ENCODE measurements at places on chromosomes 12 and 14.

DNA sequence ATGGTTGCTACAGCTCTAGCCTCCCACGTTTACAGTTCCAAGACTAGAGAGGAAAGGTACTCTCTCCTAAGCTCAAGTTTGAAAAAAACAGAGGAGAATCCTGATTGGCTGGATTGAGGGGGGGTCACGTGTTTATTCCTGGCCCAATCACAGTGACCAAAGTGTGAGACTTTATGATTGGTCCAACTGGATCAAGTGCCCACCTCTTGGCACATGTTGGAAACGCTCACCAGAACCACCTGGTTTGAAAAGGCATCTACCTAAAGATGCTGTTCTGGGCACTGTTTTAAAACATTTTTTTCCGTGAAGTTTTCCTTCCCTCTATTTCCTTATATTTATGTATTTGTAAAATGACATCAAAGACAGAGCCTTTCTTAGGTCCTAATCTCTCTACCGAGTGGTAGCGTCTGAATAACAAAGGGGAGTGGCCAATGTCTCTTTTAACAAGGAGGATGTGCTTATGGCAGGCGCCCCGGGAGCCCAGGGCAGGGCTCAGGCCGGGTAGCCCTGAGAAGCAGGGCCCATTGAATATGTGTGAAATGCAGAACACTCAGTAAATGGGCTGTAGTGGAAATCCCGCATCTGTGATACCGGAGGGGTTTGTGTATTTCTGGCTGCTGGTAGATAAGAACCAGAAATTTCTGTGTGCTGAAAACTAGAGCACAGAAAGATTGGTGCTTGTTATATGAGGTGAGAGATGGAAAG, 146.2 kb downstream of the ATP23 start:
- DNase-seq: no peak

DNA sequence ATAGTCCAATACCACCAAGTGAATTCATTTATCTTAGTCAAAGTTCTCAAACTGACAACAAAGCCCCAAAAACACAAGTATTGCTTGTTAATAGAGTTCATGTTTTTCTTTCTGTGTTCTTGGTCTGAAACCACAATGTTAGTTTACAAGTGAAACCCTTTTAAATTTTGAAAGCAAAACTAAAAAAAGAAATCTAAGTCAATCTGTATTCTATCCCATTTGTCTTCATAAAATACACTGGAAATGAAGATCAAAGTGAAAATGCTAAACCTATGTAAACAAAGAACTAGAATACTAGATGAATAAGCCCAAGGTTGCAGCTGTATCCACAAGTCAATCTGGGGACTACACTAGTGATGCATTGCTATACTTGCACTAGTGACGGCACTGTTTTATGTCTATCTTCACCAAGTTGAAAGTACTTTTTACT, 10.4 kb downstream of the MAP4K5 start:
- no peak for DNase-seq

DNA sequence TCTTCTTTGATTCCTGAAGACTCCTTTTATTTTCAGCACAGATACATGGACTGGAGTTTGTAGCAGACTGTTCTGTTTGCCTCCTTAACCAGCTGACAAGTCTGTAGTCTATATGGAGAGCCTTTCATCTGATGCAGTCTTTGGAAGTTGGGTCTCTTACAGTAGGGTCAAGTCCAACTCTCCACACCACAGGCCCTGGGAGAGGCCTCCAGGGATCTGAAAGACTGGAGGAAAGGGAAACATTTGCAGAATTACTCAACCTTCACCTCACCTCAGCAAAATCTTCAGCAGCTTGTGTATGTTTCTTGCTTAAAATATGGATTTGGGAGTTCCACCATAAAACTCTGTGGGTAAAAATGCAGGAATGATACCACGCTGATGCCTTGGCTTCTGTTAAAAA, 188.4 kb downstream of the MSRB3 start:
- no peak for DNase-seq

- DNase-seq: no peak
Measured at GRCh38 chr14:92747701-92748258, 647 bp downstream of the LGMN start.

DNA sequence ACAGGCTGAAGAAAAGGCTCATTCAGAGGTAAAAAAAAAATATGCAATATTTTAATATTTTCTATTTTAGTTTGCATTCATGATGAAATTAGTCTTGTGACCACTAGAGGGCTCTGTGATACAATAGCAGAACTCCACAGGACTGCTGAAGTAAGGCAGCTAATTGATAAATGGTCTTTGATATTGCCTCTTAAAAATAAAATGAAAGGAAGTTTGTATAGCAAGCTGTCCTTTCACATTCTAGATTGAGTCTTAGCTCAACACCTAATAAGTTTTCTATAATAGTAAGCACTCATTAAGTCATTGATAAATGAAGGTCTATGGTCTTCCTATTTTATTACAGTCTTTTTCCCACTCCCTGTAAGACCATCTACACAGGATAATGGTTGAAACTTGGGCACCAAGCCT, 315.7 kb downstream of the NAV3 start:
- DNase-seq: peak; percentile 74

DNA sequence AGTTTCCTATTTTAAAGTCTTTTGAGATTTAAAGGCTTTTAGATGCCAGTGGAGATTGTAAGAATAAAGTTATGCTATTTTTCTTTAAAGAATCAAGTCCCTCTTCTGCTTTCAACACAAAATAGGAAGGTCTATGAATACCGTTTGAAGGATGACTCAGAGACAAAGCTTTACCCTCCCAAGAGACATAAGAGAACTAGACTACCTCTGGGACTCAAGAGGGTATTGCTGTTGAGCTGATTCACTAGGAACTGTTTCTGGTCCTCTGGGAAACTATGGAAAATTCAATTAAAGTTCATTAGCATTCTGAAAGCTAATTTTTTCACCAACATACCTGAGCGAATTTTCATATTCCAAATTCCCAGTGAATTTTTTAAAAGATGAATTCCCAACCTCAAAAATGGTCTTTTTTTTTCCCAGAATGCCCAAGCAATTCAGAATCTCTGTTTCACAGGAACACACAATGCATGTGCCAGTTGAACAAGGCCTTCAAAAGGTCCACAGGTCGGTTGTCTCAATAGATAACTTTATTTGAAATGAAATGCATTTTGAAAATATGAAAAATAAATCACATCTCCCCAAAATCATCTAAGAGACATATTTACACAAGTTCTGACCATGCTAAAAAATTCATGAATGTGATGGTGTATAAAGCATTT, 6.5 kb downstream of the PHLDA1 start:
- no peak for DNase-seq

DNA sequence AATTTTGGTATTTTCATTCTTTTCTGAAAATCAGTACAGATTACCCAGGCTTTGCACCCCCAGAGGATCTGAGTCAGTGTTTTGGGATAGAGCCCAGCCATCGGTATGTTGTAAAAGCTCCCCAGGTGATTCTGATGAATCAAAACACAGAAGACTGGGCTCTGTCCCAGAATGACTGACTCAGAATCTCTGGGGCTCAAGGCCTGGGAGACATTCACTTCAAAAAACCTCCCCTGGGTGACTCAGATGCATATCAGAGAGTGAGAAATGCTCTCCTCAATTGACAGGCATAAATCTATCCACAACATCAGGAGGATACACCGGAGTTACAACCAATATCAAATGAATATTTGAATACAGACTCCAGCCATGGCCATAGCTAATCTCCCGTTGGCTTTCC, 32.6 kb downstream of the SLC35F4 start:
- no peak for DNase-seq

GRCh38 chr14:75979648-75980565, 1.9 kb downstream of the TGFB3 start:
- no peak for DNase-seq

DNA sequence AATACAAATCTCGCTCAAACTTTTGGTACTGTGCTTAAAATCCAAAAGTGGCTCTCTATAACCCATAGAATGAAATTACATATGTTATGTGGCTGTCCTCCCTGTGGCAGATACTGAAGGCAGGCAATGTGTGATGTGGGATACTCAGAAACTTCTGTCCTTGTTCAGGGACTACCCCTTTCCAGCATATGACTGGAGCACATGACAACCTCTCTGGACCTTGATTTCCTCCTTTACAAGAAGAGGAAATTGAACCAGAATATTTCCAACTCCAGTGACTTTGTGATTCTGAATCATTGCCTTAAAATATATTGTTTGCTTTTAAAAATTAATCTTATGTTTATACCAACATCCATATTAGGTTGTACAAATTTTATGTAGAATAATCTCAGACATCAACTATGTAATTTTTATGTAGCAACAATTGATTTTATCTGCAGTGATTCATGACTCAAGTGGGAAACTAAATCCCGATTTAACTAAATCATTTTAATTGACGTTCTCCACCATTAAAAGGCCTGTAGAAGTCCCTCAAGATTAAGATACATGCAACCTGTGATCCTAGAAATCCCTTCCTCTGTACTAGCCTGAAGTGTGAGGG, 162.4 kb downstream of the AKAP6 start:
- no peak for DNase-seq

DNA sequence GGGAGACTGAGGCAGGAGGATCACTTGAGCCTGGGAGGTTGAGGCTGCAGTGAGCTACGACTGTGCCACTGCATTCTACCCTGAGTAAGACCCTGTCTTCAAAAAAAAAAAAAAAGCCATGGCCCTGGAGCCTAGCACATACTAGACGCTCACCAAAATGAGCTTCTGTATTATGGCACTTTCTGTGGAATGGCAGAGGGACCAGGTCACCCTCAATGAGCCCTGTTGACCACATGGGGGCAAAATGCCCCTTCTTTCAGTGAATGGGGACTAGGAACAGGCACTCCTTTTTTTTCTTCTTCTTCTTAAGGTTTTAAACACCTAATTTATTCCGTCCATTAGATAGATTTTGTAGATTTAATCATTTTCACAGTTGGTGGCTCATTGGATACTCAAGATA, 50.5 kb downstream of the FAM222A start:
- no peak for DNase-seq

DNA sequence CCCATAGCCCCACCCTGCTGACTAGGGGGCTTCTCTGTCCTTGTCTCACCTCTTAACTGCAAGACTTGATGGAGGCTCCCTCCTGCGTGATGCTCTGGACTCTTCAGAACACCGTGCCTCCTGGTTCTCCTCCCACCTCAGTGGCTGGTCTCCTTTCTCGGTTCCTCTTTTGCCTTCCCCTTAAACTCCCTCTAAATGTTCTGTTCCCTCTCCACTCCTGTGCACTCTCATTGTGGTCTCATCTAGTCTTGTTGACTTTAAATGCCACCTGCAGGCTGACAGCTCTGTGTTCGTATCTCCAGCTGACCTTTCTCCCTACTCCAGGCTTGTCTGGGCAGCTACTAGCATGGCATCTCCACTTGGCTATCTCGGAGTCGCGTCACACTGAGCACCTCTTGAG, 28.3 kb downstream of the DYNC1H1 start:
- no peak for DNase-seq

DNA sequence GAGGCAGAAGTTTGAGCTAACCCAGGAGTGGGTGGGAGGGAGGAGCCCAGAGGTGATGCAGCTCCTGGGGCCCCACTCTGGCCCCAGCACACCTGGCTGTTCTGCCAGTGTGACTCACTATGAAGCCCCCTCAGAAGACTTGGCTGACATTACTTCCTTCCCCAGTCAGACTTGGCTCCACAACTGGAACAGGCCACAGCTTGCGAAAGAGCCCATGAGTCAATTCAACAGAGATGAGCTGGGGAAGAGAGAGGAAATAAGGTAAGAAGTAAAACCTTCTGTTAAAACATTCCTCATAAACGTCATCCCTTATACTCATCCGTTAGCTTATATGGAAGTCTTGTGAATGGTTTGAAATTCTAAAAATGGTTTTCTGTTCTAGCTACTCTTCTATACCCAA, 245.9 kb downstream of the ADAMTS20 start:
- no peak for DNase-seq

DNA sequence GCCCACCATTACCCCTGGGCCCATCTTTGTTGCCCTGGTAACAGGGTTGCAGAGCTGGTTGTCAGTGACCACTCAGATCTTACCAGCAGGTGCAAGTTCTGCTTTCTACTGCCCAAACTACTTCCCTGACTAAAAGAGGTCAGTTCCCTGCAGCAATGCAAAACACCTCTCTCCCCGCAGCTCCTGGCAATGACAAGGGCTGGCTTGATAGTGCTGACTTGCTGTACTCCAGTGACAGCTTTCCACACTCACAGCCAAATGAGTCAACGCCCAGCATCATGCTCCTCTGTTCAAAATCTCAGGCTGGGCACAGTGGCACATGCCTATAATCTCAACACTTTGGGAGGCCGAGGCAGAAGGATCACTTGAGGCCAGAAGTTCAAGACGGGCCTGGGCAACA, 90.6 kb downstream of the CIT start:
- no peak for DNase-seq

DNA sequence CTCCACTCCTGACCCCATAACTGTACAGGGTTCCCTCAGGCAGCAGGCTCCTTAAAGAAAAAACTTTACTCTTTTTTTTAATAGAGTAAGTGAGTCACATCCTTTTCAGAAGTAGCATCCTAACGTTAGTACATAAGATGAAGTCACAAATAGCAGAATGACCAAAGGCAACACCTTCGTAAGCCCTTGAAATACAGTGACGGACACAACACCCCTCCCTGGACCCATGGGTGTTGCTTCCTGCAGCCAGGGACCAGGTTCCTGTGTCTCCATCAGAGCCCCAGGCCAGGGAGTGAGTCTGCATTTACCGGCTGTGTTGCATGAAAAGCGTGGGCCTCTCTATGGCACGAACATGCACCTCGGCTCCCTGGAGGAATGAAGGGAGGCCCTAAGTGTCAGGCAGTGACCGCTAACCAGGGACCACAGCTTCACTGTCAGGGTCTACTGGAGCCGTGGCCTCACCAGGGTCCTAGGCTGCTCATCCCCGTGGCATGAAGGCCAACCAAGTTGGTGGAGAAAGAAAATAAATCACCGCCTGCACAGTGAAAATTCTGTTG, 340.0 kb upstream of the SFSWAP start:
- no peak for DNase-seq

- no peak for DNase-seq
Measured at GRCh38 chr12:76789335-76790050, 25.6 kb downstream of the ZDHHC17 start.

GRCh38 chr12:133236144-133236543, 467 bp upstream of the ANHX start:
- DNase-seq: no peak

DNA sequence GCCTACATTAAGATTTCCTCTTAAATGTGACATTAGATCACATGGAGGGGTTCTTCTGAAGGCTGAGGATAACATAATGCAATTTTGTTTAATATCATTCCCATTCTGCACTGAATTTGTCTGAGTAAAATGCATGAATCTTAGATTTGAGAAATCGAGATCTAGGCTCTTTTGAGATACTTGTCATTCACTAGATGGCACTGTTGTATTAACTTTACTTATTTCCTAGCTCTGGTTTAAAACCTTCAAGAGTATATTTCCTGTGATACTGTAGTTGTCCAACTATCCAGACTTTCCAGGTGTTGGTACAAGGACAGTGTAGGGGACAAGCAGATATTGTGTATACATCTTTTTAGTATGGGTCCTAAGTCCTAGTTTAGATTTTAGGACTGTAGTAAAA, 91.7 kb upstream of the SEL1L start:
- DNase-seq: peak; percentile 70

- DNase-seq: no peak
Measured at GRCh38 chr12:132236129-132236929, 92.1 kb downstream of the NOC4L start.

- DNase-seq: no peak
Measured at GRCh38 chr14:100076133-100076532, 10.9 kb downstream of the EVL start.

Data from NCI-H1417 (cell line).